Stimulated activated CD4-positive, alpha-beta T cell treated with anti-CD3 and anti-CD28 coated beads, Interleukin-2, amount 100 ng/mL, for 4 hours (primary cell): ENCODE measurements at places on chromosomes 7 and 10.

DNA sequence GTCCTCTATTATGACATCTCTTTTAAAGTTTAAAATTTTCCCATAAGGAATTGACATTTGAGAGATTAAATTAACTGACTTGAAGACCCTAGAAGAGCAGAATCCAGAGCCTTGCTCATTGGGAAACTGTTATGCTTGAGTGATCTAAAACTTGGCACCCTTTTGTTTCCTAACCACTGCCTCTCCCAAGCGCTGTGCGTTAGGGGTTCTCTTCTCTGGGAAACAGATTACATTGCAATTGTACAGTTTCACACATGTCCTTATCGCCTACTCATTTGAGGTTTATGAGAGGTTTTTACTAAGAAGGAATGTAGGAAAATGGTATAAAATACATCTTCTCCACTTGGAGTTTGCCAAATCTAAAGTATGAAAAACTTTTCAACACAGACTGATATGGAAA, 126.8 kb upstream of the AMPH start:
- DNase-seq, result no peak

DNA sequence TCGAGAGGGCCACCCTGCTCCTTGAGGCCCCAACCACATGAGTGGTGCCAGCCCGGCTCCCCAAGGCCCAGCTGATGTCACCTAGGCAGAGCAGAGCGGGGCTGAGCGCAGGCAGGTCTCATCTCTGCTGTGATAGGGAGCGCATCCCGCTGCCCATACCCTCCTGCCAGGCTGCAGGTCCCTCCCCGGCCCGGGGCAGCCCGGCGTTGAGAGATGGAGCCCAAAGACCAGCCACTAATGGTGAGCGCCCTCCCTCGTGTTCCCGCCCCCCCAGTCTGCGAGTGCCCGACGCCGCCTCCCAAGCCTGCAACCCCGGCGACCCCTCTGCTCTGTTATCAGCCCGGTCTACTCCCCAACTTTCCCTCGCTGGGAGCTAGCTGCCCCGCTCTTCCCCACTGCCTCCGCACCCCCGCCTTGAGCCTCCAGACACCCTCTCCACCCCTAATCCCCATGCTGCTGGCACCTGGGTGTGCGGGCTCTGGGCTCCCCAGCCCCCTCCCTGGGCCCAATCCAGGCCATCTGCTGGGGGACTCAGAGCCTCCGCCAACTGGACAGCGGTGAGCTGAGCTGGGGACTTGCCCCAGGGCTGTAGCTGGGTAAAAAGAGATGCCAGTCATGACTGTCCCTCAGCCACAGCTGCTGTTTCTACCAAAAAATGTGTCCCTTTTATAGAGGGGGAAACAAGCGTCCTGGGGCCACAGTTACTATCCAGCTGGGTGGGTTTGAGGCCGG, 19.7 kb upstream of the CHST12 start:
- no peak for DNase-seq

DNA sequence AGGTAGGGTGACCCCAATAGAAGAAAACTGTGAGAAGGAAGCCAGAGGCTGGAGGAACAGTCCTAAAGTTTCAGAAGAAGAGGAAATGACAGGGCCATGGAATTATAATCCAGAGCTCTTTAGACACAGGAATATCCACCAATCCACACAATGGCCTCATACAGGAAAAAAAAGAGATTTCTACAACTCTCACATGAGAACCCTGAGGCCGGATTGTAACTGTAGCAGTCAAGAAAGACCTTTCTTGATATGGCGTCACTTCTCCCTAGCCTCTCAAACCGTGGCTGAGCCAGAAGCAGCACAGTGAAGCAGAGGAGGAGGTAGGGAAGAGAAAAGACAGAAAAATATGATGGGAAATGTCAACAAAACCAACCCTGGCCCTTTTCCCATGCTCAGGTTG, 76.9 kb downstream of the RAPGEF5 start:
- no peak for DNase-seq

DNA sequence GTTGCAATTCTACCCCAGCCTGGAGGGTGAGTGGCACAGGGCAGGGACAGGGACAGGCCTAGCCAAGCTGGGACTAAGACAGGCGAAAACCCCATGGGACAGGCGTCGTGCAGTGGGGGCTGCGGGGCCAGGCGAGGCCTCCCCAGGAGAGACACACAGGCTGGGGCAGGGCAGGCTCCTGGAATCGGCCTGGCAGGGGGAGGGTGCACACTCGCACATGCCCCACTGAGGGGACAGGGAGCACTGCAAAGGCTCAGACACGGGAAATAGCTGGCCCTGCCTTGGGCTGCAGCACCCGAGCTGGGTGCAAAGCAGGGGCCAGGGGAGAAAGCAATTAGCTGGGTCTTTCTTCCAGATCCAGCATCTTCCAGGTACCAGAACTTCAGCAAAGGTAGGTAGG, 10.4 kb downstream of the LAT2 start:
- no peak for DNase-seq

DNA sequence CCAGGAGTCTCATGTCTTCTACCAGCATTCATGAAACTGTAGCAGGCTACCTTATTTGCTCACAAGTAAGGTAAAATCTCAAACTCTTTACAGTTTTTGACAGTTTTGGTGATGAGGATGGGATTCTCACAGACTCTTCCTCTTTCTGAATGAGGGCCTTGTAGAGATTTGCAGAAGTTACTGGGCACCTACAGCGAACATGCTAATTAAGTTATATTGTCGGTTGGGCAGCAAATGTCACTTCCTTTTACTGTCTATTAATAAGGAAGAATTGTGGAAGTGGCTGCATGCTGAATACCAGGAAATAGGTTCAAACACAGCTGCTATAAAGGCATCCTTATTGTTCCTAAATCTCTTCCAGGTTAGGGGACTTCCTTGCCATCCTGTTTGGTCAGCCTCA, 189.6 kb downstream of the DNAJC1 start:
- DNase-seq, result no peak

GRCh38 chr10:120480065-120480600, 23.1 kb downstream of the PLPP4 start:
- no peak for DNase-seq

DNA sequence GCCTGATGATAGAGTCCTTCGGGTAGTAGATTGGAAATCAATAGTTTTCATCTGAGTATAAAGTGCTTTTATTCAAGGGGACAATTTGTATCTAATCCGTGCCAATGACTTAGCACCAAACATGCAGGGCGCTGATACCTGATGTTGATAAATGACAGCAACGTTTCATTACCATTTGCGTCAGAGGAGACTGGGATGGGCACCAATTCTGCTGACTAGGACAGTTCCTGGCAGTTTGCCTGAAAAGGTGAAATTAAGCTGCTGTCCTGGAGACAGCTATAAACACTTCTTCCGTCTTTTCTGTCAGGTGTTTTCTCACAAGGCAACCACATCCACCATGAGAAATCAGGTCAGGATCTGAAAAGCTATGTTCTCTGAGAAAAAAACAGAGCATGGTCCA, 1136.4 kb downstream of the TYW1 start:
- DNase-seq, result no peak

- DNase-seq, result no peak
Observed at GRCh38 chr7:150950496-150951180, 27.5 kb downstream of the KCNH2 start.

DNA sequence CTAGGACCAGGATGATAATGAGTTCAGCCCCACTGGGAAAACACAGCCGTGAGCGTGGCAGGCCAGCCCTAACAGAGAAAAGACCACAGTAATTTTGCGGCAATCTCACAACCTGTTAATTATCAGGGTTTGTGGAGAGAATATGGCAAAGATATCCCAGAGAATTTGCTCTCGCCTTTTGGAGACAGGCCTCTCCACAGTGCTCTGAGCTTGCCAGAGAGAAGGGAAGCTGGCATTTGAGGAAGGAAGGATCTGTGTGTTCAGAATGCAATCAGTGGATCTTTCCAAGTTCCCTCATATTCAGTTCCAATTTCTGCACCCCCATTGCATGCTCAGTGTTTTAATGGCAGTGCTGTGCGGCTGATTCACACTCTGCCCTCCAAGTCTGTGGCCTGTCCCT, 60.2 kb downstream of the PLPP4 start:
- no peak for DNase-seq

- DNase-seq, result no peak
Observed at GRCh38 chr7:125355899-125356298, 426.3 kb upstream of the POT1 start.

- DNase-seq, result no peak
Observed at GRCh38 chr10:59865101-59865500, 41.3 kb downstream of the CCDC6 start.

GRCh38 chr10:9045311-9045710, 990.8 kb downstream of the GATA3 start:
- DNase-seq, result no peak

DNA sequence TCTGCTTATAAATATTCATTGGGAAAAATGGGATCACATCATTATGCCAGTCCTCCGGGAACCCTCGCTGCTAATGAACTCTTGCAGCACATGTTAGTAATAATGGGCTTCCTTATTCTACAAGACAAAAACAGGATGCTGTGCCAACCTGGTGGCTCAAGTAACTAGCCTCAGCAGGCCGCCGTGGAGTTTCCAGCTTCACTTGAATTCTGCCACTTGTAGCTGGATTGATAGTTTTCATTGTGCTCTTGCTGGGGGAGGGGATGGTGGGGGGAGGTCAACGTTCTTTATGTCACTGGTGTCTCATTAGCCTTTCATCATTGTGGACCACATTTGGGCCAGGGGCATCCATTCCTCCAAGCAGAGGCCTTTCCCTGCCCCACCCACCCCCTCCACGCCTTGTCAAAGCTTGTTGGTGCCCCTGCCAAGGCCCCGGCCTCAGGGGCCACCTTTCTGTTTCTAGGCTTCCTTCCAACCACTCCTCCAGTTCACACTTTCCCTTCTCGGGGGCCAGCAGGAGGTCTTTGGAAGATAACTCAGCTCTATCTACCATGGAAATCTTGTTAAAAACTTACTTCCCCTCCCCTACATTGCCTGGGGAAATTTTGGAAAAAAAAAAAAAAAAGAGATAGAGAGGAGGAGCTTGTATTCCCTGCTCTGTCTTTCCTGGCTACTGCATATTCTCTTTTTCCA, 153.9 kb downstream of the BMPER start:
- no peak for DNase-seq

GRCh38 chr7:71130031-71130679, 1.8 kb upstream of the GALNT17 start:
- DNase-seq, result no peak

- no peak for DNase-seq
Observed at GRCh38 chr10:98268694-98269431, 869 bp upstream of the LOXL4 start.

DNA sequence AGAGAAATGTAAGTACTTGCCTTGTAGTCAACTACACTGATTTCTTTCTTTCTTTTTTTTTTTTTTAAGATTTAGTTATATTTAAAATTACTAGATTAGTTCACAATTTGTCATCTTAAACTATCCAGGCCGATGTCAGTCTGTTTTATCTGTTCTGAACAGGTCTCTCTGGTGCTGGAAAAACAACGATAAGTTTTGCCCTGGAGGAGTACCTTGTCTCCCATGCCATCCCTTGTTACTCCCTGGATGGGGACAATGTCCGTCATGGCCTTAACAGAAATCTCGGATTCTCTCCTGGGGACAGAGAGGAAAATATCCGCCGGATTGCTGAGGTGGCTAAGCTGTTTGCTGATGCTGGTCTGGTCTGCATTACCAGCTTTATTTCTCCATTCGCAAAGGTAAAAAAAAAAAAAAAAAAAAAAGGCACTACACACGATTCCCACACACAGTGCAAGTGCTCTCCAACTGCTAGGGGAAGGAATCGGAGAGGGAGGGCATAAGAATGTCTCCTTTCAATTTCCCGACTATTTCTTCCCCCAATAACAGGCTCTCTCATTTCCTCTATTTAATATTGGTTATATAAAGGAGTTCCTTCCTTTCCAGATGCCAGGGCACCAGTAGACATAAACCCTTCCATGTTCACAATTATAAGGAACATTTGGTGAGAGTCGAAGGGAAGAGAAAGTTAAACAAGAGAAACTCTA, 53.4 kb downstream of the PAPSS2 start:
- no peak for DNase-seq

GRCh38 chr10:18980089-18980629, 68.4 kb upstream of the MALRD1 start:
- no peak for DNase-seq

DNA sequence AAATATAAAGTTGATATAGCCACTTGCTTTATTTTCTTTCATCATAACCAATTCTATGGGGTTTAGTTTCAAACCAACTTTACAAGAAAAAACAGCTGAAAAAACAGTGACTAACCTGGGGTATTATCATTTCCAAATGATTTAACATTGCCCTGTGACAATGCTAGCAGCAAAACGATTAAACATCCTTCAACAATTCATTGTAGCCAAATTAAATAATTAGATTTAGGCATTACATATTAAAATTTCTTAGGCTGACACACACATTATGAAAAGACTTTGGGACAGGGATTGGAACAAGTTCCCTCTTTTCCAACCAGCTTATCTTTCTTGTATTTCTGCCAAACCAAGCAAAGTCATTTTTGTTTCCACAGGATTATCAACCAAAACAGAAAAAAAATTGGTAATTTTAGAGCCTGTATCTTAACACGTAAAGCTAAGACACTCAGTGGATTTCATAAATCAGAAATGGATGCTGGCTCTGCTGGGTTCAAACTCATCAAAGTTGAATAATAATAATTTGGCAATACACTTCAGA, 84.0 kb downstream of the SEMA3D start:
- no peak for DNase-seq

DNA sequence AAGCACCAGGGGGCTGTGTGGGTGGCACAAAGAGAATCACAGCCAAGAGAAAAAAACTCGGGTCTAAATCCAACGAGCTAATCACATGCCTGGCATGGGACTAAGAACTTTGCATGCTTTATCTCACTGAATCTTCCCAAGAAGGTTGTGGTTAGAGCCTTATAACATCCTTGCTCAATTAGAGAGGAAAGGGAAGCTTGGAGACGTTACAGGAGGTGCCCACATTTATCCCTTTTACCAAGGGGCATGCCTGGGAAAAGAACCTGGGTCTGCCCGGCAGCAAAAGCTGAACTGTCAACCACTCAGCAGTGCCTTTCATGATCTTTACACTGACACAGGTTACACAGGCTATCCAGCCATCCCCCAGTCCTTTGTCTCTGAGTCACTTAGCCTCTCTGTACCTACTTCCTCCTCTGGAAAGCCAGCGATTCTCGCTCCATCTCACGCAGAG, 190.1 kb downstream of the PRPF18 start:
- no peak for DNase-seq

- DNase-seq, result peak; percentile 28
Observed at GRCh38 chr7:130242198-130243014, 24.3 kb upstream of the CPA2 start.

GRCh38 chr7:29113384-29114102, 32.8 kb downstream of the CPVL start:
- DNase-seq, result no peak

DNA sequence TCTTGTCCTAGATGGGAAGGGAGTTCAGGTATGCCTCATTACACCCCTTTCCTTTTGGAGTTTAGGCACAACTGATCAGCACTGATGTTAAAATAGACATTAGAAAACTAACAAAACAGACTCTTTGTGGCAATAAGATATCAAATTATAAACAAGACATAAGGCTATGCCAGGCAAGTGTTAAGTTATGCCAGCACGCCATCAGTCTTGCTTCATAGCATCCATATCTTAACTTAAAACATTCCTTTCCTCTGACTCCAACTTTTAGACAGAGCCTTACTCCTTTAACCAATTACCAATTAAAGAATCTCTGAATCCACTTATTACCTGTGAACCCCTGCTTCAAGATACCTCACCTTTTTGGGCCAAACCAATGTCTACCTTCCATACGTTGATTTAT, 126.2 kb upstream of the ETV1 start:
- no peak for DNase-seq
